ENCODE measurements at places on chromosomes 3 and 15.

- no peak for DNase-seq
Measured at GRCh38 chr15:42608110-42608531, 32.7 kb downstream of the STARD9 start.

DNA sequence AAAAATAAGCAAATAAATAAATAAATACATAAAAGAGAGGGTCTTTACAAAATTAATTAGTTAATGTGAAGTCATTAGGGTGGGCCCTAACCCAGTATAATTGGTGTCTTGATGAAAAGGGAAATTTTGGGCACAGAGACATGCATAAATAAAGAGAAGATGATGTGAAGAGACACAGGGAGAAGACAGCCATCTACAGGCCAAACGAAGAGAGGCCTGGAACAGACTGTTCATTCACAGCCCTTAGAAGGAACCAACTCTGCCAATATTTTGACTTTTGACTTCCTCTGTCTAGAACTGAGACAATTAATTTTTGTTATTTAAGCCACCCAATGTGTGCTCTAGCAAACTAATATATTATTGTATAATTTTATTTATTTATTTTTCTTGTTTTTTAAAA, 29.6 kb upstream of the SELENOK start:
- DNase-seq, result no peak

GRCh38 chr3:168865022-168865551, 769.4 kb upstream of the GOLIM4 start:
- DNase-seq, result no peak

DNA sequence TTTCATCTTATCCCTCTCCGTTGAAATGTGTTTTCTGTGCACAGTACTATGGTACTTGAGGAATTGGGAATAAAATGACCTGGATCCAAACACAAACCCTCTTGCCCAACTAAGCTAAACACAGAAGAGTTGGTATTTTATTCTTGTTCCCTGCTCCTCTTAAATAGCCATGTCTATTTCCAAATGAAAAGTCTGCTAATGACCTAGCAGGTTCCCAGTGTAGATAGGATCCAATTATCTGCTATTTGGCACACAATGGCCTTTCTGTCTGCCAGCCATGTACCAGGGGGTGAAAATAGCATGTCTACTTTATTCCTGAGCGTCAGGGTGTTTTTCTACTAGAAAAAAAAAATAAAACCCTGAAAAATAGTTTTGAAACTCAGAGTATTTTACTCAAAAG, 657.0 kb upstream of the NAALADL2 start:
- no peak for DNase-seq

DNA sequence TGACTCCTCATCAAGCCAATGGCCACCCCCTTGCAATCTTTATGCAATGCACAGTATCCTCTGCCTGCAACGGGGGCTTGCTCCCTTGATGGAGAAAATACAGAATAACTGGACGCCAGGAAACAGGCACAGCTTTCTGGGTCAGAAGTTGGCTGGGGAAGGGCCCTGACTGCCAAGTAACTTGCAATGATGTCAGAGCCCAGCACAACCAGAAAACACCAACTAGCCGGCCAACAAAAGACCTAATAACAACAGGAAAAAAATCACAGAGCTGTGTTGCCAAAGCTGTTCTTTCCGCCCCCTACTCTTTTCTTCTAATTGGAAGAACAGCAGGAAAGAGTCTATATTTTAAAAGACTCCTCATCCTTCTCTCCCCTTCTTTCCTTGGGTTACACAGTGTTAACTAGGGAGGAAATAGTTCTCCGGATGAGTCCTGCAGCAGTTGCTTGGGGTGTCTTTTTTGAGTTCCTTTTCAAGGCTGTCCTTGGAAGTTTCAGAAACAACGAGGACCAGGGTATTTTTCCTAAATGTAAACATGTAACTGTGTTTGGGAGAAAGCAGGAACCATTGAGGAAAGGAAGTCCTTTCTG, 1.4 kb upstream of the SEMA6D start:
- no peak for DNase-seq

GRCh38 chr15:80234883-80235282, 17.1 kb downstream of the CTXND1 start:
- DNase-seq, result peak; percentile 11

DNA sequence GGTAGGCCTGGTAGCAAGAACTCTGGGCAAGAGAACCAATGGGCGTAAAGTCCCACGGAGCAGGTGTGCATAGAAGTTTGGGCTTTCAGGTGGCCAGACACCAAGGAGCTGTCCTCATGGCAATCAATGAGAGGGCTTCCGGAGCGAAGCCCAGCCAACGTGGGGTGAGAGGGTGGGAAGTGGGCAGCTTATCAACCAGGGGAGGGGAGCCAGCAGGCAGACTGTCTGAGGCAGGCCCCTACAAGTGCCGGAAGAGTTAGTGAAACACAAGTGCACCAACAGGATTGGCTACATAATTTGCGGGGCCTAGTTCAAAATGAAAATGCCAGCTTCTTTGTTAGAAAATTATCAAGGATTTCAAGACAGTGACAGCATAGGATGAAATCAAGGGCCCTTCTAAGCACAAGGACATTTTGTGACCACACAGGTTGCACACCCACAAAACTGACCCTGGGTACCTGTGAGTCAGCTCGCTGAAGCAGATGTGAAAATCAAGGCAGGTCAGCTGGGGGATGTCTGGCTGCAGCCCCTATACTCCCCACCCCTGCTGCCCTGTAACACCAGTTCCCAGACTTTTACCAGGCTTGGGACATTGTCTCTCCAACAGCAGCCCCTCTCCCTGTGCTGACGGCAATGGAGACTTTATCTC, 102.1 kb upstream of the ETV5 start:
- no peak for DNase-seq

GRCh38 chr15:83880529-83880928, 226.6 kb downstream of the ADAMTSL3 start:
- DNase-seq, result no peak

DNA sequence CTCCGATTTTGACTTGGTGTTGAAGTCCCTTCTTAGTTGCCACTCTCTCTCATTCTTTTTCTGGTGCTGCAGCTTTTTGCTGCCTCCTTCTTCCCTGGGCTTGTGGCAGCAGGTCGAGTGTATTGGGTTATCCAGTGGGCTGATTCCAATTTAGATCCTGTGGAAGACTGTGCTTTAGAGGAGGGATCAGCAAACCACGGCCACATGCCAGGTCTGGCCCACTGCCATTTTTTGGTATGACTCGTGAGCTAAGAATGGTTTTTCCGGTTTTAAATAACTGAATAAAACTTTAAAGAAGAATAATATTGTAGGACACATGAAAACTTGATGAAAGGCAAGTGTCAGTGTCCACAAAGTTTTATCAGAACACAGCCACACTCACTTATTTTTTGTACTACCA, 330.5 kb downstream of the ROBO2 start:
- no peak for DNase-seq

DNA sequence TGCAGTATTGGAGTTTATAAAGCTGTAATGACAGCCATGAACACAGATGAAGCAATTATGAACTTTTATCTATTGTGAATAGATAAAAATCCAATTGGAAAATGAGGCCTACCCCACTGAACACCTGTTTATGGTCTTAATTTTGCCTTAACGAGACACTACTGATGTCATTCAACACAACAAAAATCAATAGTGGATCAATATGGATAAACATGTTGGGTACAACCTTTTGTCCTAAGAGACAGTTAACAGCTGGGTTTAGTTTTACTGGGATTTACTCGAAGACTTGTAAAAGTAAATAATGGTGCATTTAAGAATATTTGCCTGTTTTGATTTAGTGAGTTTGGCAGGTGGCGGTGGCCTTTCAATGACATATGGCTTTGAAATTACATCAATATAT, 217.8 kb downstream of the NR1D2 start:
- no peak for DNase-seq

DNA sequence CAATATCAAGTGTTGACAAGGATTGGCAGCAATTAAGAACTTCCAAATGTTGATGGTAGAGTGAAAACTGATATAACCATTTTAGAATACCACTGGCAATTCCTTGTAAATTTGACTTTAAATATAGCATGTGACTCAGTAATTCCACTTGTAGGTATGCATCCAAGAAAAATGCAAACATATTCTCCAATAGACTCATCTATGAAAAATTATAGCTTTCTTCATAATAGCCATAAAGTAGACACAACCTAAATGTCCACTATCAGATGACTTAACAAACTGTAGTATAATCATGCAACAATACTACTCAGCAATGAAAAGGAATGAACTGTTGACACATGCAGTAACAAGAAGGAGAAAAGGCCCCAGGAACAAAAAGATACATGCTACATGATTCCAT, 988.1 kb downstream of the FHIT start:
- no peak for DNase-seq
